Stimulated activated CD4-positive, alpha-beta T cell treated with anti-CD3 and anti-CD28 coated beads, Interleukin-15, amount 100 ng/mL, for 24 hours (primary cell): ENCODE measurements at places on chromosomes 2 and 18.

GRCh38 chr2:69743847-69744264 lies 1.9 kb downstream of the ANXA4 start:
- no peak for DNase-seq

DNA sequence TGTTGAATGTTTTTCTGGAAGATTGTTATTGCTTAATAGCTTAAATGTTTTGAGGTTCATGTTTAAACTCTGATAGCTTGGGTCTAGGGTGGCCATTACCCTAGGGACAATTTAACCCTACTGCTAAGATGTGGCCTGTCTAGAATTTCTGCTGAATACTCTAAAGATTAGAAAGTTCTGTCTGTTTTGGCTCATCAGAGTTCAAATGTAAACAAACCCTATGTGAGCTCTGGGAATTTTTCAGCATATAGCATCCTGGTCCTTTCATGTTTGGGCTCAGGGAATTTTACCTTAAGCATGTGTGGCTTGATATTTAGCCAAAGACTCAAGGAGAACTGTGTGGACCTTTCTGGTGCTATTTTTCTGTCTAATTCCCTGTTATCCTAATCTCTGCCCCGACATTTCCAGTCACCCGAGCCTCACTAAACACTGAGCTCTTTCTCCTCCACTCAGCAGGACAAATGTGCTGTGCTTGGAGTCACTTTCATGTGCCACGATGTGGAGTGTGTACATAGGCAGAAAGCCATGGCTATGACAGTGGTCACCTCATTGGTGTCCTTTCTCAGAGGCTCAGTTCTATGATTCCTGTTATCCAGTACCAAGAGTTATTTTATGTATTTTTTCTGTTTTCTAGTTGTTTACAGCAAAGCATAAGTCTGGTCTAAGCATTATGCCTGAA lies 492.5 kb upstream of the SPHKAP start:
- no peak for DNase-seq

DNA sequence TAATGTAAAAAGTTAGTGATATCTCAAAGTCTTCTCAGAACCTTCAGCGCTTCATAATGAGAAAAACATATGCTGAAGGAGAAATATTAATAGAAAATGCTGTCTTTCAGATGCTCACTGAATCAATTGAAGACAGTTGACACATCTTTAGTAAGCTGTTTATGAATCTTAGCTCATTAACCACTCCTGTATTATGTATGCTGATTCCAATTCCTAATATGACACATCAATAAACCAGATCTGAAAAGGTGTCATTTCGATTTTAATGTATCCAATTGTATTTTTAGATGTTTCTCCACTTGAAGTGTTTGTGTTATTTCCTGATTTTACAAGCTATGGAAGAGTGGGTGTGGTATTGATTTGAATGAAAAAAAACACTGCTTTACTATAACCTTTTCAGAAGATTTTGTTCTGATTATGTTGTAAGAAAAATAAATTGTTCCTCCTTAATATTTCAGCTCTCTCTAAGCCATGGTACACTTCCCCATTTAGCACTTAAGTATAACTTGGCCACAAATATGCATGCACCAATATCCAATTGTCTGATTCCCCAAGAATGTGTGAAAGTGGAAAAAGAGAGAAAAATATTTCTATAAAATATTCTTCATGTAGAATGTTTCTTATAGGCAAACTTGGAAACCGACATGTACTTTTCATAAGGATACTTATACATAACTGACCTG lies 569.8 kb downstream of the ARHGAP15 start:
- no peak for DNase-seq

- DNase-seq = no peak
These were observed 177.1 kb downstream of the FAM210A start for GRCh38 chr18:13548966-13549879.

DNA sequence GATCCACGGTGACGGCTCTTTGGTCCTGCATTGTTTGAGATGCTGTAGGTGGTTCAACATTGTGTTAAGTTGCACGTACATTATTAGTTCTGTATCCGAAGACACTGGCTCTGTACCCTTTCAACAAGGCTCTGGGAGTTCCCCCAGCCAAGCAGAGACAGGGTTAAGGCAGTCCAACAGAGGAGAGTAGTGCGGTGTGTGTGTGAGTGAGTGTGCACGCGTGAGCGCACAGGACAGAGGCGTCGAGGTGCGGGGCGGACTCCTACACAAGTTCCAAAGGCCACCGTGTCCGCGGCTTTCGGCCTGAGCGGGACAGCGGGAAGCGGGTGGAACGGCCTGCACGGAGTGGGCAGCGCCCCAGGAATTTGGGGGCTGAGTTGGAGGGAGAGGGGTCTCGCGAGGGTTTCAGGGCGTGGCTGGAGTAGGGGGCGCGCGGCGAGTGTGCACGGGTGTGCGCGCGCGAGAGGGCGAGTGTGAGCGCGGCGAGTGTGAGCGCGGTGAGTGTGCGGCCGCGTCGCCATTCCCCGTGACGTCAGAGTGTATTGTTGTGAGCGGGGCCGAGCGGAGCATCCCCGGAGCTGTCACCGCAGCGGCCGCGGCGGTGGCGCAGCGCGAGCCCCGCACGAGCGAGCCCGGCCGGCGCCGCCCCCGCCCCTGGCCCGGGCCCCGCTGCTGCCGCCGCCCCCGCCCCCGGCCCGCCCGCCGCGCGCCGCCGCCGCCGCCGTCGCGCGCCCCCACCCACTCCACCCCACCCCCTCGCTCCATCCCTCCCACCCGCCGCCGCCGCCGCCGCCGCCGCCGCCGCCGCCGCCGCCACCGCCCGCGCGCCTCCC lies at the start of gene ASXL3:
Gene ASXL3 (plus strand): TSS at position 535 of the 833 bp plus-strand sequence. CDS start 413 bp downstream, outside the sequence.
- no peak for DNase-seq
